ENCODE measurements at places on chromosomes 7 and 10.

GRCh38 chr7:109763611-109764010, 1193.9 kb downstream of the DNAJB9 start:
- DNase-seq, result peak; percentile 35

GRCh38 chr10:124561206-124561605, 99.6 kb downstream of the LHPP start:
- DNase-seq, result no peak

DNA sequence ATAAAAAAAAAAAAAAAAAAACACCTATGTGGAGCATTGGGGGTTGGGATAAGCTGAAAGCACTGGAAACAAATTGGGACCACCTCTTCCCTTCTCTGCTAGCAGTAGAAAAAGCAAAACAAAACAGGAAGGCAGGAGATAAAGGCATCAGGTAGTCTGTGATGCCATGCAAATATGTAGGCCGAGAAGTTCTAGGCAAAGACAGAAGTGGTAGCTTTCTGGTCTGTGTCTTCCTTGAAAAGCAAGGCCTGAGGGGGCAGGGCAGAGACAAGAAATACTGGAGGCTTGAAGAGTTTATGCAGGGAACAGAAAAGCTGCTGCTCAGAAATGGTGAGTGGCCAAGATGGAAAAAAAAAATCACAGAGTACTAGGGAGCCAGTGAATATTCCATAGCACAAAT, 111.1 kb downstream of the ELMO1 start:
- no peak for DNase-seq

DNA sequence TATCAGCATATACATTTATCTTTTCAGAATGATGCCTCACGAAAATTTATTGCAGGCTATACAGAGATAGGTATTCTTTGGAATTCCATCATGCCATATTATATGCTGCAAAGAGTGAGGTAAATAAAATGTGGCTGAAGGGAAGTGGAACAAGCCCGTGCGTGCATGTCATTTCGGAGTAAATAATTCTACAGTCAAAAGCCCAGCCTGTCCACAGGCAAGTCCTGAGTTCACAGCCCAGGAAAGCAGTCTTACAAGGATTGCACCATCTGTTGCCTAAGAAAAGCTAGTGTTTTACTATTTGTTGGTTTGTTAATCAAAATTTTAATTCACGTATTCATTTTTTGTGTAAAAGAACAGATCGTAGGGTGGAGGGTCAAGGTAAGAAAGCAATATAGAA, 292.4 kb upstream of the AKR1E2 start:
- peak; percentile 39 for DNase-seq

DNA sequence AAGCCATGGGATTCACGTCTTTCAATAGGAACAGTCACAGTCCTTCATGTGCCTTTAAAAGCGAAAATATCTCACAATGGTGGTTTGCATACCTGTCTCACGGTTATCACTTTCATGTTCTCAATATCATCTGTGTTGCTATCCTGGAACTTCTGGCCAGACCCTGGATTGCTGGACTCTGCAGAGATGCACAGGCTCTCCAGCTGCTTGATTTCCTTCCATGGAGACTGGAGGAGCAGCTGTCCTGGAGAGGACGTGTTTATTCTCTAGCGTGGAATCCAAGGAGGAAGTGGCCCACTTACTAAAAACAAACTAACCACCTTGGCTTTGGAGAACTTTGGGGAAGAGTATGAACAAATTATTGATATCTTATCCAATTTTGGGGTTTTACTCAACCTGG, 16.5 kb downstream of the BTBD16 start:
- no peak for DNase-seq

DNA sequence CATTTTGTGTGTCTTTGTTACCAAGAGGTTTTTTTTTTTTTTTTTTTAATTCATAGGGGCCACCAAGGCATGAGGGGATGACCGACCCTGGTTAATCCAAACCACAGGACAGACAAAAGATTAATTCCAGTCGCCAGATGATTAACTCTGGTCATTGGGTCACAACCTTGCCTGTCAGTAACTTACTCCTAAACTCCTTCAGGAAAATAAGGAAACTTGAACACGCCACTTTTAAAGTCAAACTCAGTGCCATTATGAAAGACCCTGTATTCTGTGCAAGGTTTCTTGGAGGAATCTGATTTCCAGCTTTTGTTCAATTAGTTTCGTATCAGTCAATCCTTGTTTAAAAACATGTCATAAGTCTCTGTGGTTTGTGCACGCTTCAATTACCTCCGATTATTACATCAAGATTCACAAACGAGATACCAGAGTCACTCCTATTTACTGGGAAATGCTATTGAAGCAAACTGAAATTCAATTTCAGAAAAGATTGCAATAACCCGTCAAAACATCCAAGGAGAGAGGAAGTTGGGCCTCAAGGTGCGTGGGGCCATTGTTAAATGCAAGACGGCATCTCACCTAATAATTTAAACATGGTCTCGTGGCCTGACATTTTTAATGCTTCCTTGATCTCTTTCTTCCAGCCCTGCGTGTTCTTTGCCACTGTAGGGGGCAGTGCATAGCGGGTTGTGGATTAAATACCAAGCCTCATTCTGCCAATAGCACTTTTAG, 44.0 kb downstream of the NRP1 start:
- no peak for DNase-seq

GRCh38 chr7:26375726-26376174, 84.1 kb downstream of the SNX10 start:
- DNase-seq, result peak; percentile 25

GRCh38 chr7:152173372-152174070, 148.0 kb downstream of the GALNT11 start:
- DNase-seq, result no peak

DNA sequence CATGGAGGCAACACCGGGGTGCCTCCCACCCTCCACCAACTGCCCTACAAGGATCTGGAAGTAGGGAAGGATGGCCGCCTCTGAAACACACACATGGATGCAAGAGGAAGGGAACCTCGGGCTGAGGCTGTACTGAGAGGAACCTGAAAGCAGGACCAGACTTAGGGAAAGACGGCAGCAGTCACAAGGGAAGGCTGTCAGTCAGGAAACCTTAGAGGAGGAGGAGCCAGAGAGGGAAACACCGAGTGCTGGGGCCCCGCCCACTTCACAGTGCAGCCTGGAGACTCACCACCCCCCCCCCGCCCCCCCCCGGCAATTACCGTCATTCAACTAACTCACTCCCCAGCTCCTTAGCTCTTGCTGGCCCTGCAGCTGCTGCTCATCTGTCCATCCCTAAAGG, 2.5 kb downstream of the CYREN start:
- DNase-seq, result peak; percentile 3

DNA sequence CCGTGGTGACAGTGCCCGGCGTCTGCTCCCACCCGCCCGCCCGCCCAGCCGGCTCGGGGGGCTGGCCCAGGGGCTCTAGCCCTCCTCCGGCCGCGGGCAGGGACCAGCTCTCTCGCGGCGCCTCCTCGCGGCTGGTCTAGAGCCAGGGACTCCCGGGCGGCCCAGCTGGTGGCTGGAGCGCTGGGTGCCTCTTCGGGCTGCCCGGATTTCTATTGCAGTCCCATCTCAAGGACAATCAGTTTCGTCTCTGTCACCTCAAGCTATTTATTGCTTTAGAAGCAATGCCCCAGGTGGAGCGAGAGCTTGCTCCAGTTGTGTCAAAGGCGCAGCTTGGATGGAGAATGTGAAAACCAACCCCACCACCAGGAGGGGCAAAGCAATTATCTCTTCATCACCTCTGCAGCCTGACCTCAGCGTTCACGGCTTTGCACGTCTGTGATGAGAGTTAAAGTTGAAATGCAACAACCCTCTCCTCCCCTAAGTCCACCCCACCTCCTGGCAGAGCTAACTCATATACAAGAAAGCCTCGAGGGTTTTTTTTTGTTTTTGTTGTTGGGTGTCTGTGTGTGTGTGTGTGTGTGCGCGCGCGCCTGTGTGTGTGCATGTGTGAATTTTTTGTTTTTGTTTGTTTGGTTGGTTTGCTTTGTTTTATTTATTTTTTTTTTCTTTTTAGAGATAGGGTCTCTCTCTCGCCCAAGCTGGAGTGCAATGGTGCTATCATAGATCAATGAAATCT, at the start of gene ITGA8:
TSS of gene ITGA8 (minus strand) at position 24 of the 736 bp plus-strand sequence. CDS start 151 bp downstream, outside the sequence.
- no peak for DNase-seq

- DNase-seq, result peak; percentile 10
Measured at GRCh38 chr10:93816123-93816747, 58.5 kb downstream of the LGI1 start.

DNA sequence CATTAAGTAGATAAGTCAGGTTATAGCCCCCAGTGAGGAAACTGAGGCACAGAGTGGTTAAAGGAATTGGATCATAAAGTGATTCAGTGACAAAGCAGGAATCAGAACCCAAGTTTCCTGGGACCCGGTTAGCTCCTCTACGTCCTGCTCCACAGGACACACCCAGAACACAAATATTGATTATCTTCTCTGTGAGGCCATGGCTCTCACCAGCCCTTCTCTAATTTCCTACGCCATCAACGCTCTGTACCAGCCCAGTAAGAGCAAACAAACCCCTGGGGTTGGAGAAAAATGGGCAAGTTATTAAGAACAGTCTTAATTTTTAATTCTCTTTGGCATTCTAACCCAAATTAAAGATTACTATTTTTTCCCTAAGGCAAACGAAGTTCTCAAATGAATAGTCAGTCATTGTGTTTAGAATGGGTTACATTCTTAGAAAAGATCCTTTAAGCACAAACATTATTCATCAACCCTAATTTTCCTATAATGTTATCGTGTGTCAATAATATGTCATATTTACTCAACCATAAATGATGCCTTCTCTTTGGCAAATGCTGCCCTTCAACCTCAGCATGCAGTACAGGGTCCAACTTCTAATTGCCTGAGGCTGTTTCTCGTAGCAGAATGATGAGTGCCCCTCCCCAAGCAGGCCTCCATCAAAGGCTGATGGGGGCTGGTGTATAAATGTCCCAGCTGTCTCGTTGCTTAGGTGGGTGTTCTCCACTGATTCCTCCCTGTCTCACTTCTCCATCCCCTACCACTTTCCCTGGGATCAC, 25.4 kb upstream of the TM9SF3 start:
- no peak for DNase-seq

GRCh38 chr7:132390705-132391104, 185.6 kb downstream of the PLXNA4 start:
- DNase-seq, result no peak

GRCh38 chr7:111408724-111409123, 153.6 kb downstream of the IMMP2L start:
- DNase-seq, result no peak

DNA sequence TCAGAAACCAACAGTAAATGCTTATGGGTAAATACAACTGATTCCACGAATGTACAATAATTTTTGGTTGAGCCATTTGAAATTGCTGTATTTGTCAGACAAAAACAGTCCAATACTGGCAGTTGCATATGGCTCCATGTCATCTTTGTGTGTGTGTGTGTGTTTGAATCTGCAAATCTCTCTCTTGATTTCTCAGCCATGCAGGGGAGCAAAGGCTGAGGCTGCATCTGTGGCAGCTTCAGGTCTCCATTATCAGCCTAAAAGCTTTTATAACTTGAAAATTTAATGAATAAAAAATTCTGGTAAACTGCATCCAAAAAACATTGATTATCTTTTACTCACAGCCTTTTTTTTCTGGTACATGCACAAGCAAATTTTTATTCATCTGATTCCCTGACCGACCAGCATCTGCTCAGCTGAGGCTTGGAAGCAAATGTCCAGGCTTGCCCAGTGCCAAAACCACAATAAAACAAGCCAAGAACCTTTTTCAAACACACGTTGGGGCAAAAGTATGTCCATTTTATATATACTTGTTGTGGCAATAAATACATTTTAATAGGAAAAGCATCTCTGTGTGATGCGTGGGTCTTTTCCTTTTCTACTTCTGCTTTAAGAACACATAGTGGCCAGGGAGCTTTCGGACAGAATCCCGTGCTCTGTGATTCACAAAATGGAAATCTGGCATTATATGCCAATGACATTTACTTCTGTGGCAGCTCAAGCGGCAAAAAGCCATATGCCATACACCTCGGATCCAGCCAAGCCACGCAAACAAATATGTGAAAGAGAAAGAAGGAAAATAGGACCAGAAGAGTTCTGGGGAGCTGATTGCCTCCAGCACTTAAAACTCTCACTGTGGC, 275.6 kb upstream of the AOAH start:
- peak; percentile 90 for DNase-seq

GRCh38 chr7:132116369-132116768, 459.9 kb downstream of the PLXNA4 start:
- no peak for DNase-seq

- no peak for DNase-seq
Measured at GRCh38 chr7:106125417-106125816, 13.3 kb upstream of the SYPL1 start.

GRCh38 chr7:28957751-28958234, 337 bp downstream of the TRIL start:
- no peak for DNase-seq

GRCh38 chr7:8092140-8092539, 123.5 kb downstream of the GLCCI1 start:
- DNase-seq, result no peak

GRCh38 chr10:119637631-119638030, 13.5 kb upstream of the BAG3 start:
- DNase-seq, result no peak

- DNase-seq, result no peak
Measured at GRCh38 chr10:30625080-30625479, 4.5 kb downstream of the LYZL2 start.

DNA sequence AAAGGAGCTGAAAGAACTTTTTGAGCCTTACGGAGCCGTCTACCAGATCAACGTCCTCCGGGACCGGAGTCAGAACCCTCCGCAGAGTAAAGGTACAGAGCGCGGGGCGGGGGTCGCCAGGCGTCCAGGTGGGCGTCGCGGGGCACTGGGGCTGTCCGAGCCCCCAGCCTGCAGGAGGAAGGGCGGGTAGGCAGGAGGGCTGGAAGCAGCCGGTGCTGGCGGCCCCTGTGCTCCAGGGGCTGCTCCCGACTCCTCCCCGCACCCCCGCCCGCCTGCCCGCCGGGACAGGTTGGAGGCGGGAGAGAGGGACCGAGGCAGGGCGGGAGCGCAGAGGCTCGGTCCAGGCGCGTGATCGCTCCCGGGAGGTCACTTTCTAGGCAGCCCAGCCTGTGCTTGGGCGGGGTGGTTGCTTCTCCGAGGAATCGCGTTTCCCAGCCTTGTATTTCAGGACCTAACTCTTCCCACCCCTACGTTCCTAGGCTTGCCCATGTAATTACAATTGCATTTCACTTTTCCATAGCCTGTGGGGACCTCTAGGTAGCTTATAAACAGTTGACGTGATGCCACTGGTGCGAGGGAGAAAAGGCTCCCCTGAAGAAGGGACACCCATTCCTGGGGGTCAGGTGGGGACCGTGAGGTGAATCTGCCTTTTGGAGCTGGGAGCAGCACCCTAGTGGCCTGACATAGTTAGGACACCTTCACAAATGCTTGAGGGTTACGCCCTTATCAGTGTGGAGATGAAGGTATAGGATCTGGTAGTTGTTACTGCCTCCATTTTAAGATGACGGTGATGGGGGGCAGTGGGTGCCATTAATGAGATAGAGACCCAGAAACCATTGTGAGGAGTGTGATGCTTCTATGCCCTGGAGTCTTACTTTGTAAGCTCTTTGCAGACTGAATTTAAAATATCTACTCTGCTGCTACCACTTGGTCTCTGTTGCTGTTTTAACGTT, 148.2 kb downstream of the CELF2 start:
- peak; percentile 15 for DNase-seq

Measured in DMS 273 treated with DMSO at 0.1 percent for 48 hours (cell line).